ENCODE measurements at places on chromosomes 2 and 18. TPM values are rescaled to one million over a fixed set of nuclear protein-coding genes. Genes with fewer than 3 reads are reported as not detected.

DNA sequence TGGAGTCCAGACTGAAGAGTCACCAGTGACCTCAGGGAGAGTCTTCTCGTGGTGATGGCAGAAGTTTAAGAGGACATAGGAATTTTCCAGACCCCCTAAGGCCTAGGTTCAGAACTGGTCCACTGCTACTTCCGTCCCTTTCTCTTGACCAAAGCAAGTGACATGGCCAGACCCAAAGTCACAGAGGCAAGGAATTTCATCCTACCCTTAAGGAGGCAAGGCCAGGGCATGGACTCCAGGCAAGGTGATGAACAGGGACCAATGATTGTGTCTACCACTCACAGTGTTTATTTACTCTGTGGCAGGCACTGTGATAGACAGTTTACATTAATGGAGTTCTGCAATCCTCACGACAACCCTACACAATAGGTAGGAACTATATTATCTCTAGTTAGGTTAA lies 265.1 kb downstream of the GLI2 start:
- no peaks in the 10 kb centered on the region for H3K36me3 ChIP-seq
- no peak overlapping the region for H3K4me3 ChIP-seq
- H3K4me1 ChIP-seq, result peaks cover 13% of the 10 kb centered on the region
- DNase-seq, result no peak

DNA sequence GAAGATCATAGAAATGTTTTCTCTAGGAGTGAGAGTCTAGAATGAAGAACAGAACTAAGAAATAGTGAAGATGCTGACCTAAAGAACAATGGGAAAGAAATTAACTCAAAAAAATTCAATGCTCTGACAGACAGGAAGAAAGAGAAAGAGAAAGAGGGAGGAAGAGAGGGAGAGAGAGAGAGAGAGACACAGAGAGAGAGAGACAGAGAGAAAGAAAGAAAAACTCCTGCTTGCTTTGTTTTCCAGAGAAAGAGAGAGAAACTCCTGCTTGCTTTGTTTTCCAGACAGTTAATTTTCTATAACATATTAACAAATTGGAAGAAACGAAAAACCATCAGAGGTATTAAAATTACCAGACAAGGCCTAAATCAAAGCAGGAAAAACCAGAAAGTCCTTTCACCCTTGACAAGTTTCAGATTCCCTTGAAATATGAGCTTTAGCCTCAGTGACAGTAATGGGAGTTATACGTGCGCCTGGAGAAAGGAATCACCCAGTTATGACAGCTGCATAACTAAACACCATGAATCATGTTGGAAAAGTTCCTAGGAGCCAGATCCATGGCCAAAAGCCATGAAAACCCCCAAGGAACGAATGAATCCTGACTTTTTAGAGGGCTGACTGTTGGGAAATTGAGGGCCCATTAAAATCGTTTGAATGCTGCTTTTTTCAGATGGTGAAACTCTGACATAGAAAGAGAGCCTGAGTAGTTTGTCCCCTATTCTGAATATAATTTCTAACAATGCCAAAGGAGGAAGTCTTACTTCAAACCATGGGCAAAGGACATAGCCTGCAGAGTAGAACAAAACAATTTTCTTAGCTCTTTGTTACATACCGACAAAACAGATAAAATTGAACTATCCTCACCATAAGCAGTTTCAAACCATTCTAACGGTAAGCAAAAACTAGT lies 228.6 kb upstream of the CHST9 start:
- H3K4me3 ChIP-seq, result no peak overlapping the region
- no peaks in the 10 kb centered on the region for H3K27me3 ChIP-seq
- peak overlapping the region; percentile 78 for H3K27ac ChIP-seq

DNA sequence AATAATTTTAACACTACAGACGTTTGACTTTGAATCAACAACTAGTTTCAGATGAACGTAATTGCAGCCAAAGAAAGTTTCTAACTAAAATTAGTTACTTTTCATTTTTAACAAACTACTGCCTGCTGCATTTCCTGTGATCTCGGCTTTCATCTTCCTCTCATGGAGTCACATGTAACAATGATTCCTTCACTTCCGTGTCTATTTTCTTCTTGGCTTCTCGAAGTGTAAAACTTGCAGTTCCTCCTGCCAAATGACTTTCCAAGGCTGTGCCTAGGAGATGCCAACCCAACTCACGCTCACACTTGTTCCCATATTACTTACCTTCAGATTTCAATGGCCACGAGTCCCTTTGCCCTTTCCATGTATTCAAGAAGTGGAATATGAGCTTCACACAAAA lies 1406.3 kb upstream of the CELF4 start:
- no peaks in the 10 kb centered on the region for H3K27me3 ChIP-seq
- DNase-seq, result no peak
- no peaks in the 10 kb centered on the region for H3K36me3 ChIP-seq
- no peaks in the 10 kb centered on the region for H3K4me1 ChIP-seq
- H3K27ac ChIP-seq, result no peak overlapping the region

- no peaks in the 10 kb centered on the region for H3K27me3 ChIP-seq
- H3K4me3 ChIP-seq, result no peak overlapping the region
- peaks cover 25% of the 10 kb centered on the region for H3K36me3 ChIP-seq
- peaks cover 17% of the 10 kb centered on the region for H3K4me1 ChIP-seq
- no peak for DNase-seq
Observed at GRCh38 chr2:27135478-27135955, 1.1 kb upstream of the PREB start.

GRCh38 chr2:199463708-199464605 lies 6.2 kb upstream of the SATB2 start:
- H3K27ac ChIP-seq, result no peak overlapping the region
- H3K27me3 ChIP-seq, result peaks cover 86% of the 10 kb centered on the region
- no peaks in the 10 kb centered on the region for H3K36me3 ChIP-seq
- peak overlapping the region; percentile 36 for H3K4me3 ChIP-seq

Gene ESCO1
- total RNA-seq, result 28.5 TPM

Gene DSG4
- not detected for total RNA-seq

Gene RGPD3
- total RNA-seq, result 0.44 TPM

DNA sequence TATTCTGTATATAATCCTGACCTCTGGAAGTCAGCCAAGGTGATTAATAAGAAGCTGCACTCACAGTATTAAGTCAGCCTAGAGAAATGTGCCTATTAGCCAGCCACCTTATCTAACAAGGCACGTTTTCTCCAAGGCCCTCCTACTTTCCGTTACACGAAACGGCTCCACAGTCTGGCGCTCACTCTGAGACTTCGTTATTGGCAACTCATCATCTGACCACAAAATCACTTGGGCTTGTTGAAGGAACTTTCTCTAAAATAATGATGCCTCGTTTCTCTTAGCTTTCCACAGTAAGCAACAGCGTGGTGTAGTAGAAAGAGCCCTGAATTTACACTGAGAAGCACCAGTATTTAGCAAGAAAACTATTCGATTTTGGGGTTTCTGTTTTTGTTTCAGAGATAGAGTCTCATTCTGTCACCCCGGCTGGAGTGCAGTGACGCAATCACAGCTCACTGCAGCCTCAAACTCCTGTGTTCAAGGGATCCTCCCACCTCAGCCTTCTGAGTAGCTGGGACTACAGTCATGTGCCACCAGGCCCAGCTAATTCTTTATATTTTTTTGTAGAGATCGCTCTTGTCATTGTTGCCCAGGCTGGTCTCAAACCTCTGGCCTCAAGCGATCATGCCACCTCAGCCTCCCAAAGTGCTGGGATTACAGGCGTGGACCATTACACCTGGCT lies 53.6 kb upstream of the SLC14A1 start:
- H3K36me3 ChIP-seq, result no peaks in the 10 kb centered on the region
- H3K4me1 ChIP-seq, result no peaks in the 10 kb centered on the region
- DNase-seq, result peak; percentile 60
- H3K4me3 ChIP-seq, result no peak overlapping the region

- H3K27me3 ChIP-seq, result no peaks in the 10 kb centered on the region
- no peak overlapping the region for H3K4me3 ChIP-seq
- no peaks in the 10 kb centered on the region for H3K36me3 ChIP-seq
- no peak overlapping the region for H3K27ac ChIP-seq
Observed at GRCh38 chr2:7803515-7803914, 878.3 kb upstream of the ID2 start.

Gene ANKRD62
- not detected for total RNA-seq

Gene ARHGEF4
- total RNA-seq, result 9.6 TPM

DNA sequence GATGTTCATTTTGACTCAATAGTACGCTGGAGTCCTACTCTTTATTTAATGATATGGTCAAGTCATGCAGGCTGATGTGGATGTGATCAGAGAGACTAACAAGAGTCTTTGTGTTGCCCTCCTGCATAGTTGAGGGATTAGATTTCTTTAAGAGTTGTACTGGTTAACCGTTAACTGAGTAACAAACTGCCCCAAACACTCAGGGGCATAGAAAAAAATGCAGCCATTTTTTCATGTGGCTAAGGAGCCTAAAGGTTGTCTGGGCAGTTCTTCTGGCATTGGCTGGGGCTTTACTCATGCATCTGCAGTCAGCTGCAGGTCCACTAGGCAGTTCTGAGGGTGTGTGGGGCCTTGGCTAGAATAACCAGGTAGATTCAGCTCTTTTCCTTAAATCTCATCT lies 32.5 kb downstream of the DOCK10 start:
- peaks cover 2% of the 10 kb centered on the region for H3K4me1 ChIP-seq
- H3K27me3 ChIP-seq, result no peaks in the 10 kb centered on the region
- no peaks in the 10 kb centered on the region for H3K36me3 ChIP-seq
- no peak overlapping the region for H3K4me3 ChIP-seq

Gene SERPINB4
- not detected for total RNA-seq

DNA sequence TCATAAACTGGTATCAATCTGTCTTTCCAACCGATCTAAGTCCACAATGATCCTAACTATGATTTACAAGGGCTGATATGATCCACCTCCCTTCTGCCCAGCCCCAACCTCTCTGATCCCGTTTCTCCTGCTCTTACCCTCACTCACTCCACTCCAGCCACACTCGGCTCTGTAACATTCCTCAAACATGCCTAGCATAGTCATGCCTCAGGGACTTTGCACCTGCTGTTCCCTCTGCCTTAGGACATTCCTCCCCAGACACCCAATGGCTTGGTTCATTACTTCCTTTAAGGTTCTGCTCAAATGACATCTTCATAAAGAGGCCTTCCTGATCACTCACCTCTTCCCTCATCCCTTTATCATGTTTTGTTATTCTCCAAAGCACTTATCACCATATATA lies 9.2 kb downstream of the DUSP11 start:
- no peak for DNase-seq
- H3K27ac ChIP-seq, result no peak overlapping the region
- H3K36me3 ChIP-seq, result peaks cover 32% of the 10 kb centered on the region
- no peaks in the 10 kb centered on the region for H3K27me3 ChIP-seq
- no peak overlapping the region for H3K4me3 ChIP-seq

Gene SYT4
- total RNA-seq, result 0.13 TPM

GRCh38 chr2:125456693-125457363 lies 1199.1 kb upstream of the GYPC start:
- peak; percentile 68 for DNase-seq
- H3K27ac ChIP-seq, result no peak overlapping the region
- H3K36me3 ChIP-seq, result no peaks in the 10 kb centered on the region

DNA sequence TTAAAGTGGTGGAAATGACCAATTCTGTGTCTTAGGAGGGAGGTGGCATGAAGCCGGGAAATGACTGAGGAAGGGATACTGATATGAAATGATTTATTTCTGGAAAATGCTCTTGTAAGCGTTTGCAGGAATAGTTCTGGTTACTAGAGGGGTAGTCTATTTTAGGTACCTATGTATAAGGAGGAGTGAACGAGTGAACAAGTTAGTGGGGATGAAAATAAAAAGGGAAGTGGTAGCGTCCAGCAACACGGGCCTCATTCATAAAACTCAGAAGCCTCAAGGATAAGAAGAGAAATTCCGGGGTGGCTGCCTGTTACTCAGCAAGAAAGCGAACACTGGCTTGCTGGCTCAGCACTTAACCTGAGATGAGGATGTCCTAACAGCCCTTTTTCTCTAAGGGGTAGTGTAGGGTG lies 303.3 kb downstream of the NCKAP5 start:
- peak overlapping the region; percentile 30 for H3K27ac ChIP-seq
- H3K4me3 ChIP-seq, result no peak overlapping the region
- no peaks in the 10 kb centered on the region for H3K36me3 ChIP-seq
- peaks cover 16% of the 10 kb centered on the region for H3K4me1 ChIP-seq
- DNase-seq, result peak; percentile 11

- peak overlapping the region; percentile 88 for H3K27ac ChIP-seq
- no peak overlapping the region for H3K4me3 ChIP-seq
- H3K36me3 ChIP-seq, result no peaks in the 10 kb centered on the region
- H3K4me1 ChIP-seq, result peaks cover 22% of the 10 kb centered on the region
Observed at GRCh38 chr2:231597014-231597611, 4.4 kb downstream of the TEX44 start.

Gene IL36RN
- total RNA-seq, result not detected

Gene HSBP1L1
- total RNA-seq, result 3.7 TPM

DNA sequence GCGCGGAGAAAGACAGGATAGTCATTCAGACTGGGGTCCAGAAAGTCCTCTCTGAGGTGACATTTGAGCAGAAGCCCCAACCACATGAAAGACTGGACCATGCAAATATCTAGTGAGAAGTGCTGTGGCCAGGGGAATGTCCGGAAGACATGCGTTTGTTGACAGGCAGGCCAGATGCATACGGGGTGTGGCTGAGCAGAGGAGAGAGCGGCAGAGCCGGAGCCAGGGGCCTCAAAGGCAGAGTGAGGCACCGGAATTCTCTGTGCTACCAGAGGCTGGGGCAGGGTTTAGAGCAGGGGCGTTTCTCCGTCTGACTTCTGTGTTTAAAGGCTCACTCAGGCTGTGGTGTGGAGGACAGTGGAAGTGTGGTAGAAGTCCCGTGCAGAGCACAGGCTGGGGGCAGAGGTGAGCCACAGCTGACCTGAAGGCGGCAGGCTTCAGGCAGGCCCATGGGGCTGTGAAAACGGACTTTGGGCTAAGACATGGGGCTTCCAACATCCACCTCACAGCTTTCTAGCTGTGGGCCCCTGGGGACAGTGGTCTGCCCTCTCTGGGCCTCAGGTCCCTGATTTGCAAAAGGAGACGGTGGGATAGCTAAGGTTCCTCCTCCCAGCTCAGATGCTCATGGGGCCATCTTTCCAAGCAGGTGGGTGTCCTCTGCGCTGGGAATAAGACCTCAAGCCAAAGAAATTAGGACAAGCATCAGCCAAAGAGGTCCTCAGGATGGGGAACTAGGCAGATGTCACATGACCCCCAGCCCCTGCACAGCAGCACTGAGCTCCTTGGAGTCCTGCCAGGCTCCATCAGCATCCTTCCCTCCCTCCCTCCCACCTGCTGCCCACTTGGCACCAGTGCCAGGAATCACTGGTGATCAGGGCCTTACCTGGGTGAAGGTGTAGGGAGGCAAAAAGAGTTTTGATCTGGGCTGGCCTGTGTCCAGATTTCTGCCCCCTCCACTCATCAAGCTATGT lies 11.2 kb downstream of the RUFY4 start:
- peak; percentile 25 for DNase-seq
- no peaks in the 10 kb centered on the region for H3K27me3 ChIP-seq
- no peaks in the 10 kb centered on the region for H3K36me3 ChIP-seq
- peaks cover 14% of the 10 kb centered on the region for H3K4me1 ChIP-seq
- H3K4me3 ChIP-seq, result no peak overlapping the region
- no peak overlapping the region for H3K27ac ChIP-seq

- no peak for DNase-seq
- H3K4me3 ChIP-seq, result no peak overlapping the region
- H3K36me3 ChIP-seq, result no peaks in the 10 kb centered on the region
- H3K27me3 ChIP-seq, result no peaks in the 10 kb centered on the region
- H3K4me1 ChIP-seq, result peaks cover 70% of the 10 kb centered on the region
Observed at GRCh38 chr2:239266434-239266766, 134.4 kb downstream of the HDAC4 start.

- peaks cover 2% of the 10 kb centered on the region for H3K36me3 ChIP-seq
- H3K4me3 ChIP-seq, result no peak overlapping the region
- DNase-seq, result peak; percentile 39
- H3K27ac ChIP-seq, result no peak overlapping the region
Observed at GRCh38 chr2:174888146-174888545, 117.0 kb downstream of the CHN1 start.

GRCh38 chr2:47617028-47617427 lies 165.9 kb upstream of the MSH6 start:
- no peak overlapping the region for H3K4me3 ChIP-seq
- H3K4me1 ChIP-seq, result no peaks in the 10 kb centered on the region
- no peak for DNase-seq
- H3K27ac ChIP-seq, result no peak overlapping the region

Data from muscle of leg (tissue), 16 donors.